ENCODE measurements at places on chromosomes 2 and 18.

DNA sequence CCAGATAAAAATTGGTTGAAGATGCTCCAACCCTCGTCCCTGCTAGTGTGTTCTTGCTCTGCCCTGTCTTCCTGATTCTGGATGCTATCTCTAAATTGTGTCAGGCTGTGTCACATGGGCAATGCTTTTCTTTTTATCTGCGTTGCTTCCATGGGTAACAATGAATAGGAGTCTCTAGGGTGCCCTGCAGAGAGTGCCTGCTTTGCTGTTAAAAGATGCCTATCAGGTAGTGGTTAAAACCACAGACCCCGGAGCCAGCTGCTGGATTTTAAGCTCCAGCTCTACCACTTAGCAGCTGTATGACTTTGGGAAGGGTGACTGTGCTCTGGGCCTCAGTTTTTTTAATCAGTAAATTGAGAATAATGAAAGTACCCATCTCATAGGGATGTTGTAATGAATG, 340.3 kb downstream of the PLCL1 start:
- DNase-seq = no peak

DNA sequence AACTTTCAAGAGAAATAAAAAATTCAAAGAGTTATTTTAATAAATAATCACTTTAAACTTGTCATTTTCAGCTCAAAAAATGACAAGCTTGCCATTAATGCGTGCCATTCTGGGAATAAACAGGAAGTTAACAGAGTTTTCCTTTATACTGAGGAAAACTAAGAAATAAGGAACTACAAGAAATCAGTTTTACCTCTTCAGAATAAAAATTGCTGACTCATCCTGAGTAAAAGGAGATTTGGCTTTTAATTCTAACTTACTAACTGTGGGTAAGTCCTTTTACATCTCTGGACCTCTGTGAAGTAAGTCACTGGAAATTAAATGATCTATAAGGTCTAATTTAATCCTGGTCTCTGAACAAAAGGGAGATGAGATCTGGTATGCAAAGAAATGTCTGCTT, 16.1 kb downstream of the CEBPZ start:
- no peak for DNase-seq

- DNase-seq = no peak
Measured at GRCh38 chr2:214574084-214574781, 163.4 kb downstream of the VWC2L start.

DNA sequence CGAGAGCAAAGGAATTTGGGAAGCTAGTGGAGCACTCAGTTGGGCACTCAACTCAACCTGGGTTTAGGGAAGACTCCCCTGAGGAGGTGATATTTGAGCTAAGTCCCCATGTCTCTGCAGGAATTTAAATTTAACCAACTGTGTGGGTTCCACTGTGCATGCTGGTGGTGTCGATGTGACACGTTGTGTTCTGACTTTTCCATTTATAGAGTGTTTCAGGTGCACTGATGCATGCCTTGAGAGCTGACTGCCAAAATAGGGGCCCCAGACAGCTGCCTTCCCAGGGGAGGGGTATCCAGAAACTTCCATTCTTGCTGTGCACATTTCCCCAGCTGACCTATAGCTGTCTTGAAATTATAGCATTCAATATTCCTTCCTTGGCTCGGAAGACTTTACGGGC, 63.7 kb upstream of the BCL2L11 start:
- DNase-seq = no peak

DNA sequence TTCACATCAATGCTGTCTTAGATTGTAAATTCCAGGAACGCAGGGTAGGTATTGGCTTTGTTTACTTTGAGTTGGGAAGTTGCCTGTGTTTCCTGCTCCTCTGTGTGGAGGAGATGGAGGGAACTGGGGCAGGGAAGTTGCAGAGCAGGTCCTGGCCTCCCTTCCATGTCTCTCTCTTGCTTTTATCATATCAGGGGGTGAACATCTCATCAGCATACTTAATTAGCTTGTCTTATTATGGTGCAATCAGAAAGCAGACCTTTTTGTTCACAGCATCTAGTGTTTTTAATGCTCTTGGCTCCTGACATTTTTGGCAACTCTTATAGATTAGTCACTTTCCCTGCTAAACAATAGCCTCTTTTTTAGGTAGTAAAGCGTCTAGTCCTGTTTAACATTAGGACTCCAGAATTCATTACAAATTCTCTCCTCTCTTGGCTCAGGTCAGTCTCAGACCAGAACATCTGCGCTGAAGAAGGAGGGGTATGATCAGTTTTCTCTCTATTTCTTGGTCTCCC, 11.5 kb upstream of the DIPK1C start:
- DNase-seq = no peak

GRCh38 chr2:101492936-101493473, 18.1 kb upstream of the RFX8 start:
- no peak for DNase-seq

- DNase-seq = no peak
Measured at GRCh38 chr2:217332866-217333265, 473.0 kb upstream of the TNP1 start.

DNA sequence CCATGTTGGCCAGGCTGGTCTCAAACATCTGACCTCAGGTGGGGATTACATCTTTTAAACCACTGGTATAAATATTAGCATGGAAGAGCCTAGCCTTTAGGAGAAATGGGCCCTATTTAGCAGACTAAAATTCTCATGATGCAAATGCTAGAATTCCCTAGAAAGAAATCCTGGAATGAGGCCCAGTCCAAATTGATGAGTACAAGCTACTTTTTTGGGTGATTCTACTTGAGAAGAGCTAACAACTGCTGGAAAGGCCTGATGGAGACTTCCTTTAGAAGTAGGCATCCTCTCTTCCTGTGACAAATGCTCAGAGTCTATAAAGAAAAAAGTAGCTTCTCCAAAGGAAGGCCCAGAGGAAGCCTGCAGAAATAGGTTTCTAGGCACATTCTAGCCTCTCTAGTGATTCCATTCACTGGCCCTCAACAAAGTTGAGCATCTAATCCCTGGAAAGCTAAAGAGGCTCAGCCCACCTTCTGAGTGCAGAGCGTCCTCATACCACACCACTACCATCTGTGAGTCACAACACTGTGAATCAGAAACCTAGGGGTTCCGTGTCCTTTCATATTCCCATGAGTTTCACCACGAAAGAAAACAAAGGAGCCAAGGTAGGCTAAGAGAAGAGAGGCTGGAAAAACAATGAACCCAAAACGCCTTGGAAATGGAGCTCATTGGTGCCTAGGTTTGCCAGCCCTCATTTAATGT, 183.1 kb downstream of the C1D start:
- DNase-seq = peak; percentile 63

- no peak for DNase-seq
Measured at GRCh38 chr2:231146665-231147064, 21.8 kb upstream of the HTR2B start.

GRCh38 chr2:25309402-25309801, 32.3 kb downstream of the DNMT3A start:
- peak; percentile 46 for DNase-seq

GRCh38 chr2:66576561-66577320, 141.8 kb downstream of the MEIS1 start:
- no peak for DNase-seq

- DNase-seq = no peak
Measured at GRCh38 chr2:171554991-171555615, 32.8 kb downstream of the CYBRD1 start.

DNA sequence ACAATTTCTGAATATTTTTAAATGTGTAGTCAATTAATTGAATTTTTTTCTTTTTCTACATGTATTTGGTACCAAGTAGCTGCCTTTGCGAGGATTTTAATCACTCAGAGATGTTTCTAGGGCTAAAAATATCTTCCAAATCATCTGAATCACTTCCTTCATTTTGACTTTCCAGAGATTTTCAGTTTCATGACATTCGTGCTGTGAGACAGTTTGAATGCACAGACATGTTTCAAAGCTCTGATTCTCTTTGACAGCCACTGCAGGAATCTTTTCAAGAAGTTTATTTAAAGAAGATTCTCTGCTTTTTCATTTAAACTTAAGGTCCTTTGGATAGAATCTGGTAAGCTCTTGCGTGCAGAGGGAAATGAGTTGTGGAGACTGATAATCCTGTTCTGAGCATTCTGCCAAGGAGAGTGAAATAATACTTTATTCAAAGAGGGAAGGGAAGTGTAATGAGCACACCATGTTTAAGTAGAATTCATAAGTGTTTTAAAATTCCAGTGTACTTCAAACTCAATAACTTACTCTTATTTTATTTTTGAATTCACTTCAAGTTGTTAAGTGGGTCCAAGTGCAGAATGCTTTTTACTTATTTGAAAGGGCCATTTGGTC, 9.7 kb downstream of the CYBRD1 start:
- peak; percentile 28 for DNase-seq

GRCh38 chr2:98469862-98470544, 25.3 kb downstream of the INPP4A start:
- no peak for DNase-seq

GRCh38 chr2:162103443-162104009, 29.5 kb upstream of the DPP4 start:
- no peak for DNase-seq

DNA sequence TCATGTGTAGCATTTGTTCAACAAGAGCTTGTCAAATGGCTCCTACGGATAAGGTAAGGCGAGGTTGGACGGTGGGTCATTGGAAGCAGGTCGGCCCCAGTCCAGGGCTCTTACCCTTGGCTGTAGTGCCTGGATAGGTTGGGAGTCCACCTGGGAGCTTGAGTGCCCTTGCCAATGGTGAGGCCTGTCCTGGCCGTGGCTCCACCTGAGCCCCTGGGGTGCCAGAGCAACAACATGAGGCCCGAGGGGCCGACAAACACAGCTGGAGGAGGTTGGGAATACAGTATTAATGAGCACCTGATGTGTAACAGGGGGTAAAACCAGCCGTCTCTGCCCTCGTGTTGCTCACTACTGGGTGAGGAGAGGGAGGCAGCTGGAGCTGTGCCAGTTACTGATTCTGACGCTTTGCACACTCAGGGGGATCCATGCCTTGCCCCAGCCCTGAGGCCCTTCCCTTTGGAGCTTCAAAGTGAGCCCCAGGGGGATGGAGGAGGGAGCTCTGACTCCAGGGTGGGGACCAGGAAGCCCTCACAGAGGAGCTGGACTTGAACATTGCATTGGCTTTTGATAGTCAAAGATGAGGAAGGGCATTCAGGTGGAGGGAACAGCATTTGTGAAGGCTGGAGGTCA, 87.2 kb downstream of the RHOB start:
- DNase-seq = no peak

DNA sequence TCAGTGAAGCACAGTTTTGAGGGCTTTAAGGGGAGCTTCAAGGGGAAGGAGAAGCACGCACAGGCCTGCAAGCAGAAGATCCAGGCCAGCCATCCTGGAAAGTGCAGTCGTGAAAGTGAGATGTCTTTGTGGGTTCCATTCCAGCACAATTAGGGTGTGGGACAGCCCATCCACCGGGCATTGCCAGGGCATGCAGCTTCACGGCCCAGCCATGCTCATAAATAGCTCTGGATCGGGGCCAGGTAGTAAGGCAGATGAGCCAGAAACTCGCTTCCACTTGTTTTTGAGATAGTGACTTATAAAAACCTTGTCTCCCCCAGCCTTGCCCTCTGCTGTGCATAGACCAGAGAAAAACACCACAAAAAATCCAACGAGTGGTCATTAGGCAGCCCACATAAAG, 21.0 kb downstream of the KDSR start:
- no peak for DNase-seq

GRCh38 chr2:40516604-40517003, 64.7 kb upstream of the SLC8A1 start:
- DNase-seq = no peak

- DNase-seq = no peak
Measured at GRCh38 chr2:199812493-199812892, 38.5 kb downstream of the FTCDNL1 start.

DNA sequence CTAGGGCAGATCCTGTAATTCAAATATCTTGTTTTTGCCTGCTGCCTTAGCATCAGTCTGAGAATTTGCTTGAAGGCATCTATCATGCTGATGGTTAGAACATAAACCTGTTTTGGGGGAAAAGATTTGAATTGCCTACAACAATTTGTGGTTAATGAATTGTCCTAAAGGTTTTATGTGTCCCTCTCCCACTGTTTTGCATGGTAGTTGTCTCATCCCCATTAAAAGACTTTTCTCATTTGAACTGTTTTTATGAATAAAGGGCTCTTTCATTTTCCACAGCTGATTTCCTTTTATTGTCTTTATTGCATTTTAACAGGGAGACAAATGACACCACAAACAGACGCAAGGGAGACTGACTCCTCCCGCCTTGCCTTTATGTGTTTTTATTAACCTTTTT, 275.6 kb downstream of the PIK3C3 start:
- no peak for DNase-seq

GRCh38 chr2:74979844-74980243, 21.4 kb downstream of the POLE4 start:
- no peak for DNase-seq

DNA sequence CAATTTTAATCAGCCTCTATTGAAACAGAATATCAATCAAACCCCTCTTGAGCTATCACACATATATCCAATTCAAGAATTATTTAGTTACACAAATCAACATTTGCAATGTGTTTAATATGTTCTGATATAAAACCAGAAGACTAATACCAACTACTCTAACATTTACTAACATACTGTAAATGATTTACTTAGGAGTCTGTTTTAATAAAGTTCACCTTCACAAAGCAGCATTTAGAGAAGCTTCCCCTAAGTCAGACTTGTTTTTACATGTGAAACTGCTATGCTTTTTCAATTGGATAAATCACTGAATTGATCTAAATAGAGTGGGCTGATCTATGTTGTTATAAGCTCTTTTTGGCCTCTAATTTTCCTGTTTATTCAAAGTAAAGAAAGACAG, 18.3 kb downstream of the COL4A3 start:
- DNase-seq = no peak

Data from fibroblast of upper back skin (primary cell).